ENCODE measurements at places on chromosomes 12 and 14. TPM values are rescaled to one million over a fixed set of nuclear protein-coding genes. Genes with fewer than 3 reads are reported as not detected.

Gene LDHB
- 154 TPM for total RNA-seq

Gene TRAFD1
- 29.1 TPM for total RNA-seq

DNA sequence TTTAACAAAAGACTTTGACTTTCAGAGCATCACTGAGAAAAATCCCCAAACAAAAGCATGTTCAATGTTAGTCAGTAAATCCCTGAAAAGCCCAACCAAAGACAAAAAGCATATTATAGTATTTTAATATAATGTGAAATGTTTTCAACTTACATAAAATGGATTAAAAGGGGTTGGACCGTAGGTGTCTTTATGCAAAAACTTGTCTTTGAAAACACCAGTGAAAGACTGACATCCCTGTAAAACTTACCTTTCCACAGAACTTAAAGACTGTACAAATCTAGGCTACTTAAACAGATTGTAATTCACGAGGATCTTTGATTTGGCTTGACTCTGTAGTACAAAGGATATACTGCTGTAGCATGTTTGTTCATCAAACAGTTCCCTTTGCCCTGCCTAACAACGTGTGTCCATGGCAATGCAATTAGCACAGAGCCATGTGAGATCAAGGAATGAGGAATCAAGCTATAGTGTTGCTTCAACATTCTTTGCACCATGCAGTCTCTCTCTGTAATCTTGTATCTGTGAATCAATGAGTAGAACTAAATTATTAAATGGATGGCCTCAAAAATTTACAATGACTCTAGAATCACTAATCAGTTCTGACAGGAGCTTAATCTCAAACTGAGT lies 138.5 kb upstream of the SYT1 start:
- no peaks in the 10 kb centered on the region for H3K4me1 ChIP-seq
- H3K27me3 ChIP-seq = no peaks in the 10 kb centered on the region
- H3K4me3 ChIP-seq = no peak overlapping the region
- no peaks in the 10 kb centered on the region for H3K36me3 ChIP-seq
- DNase-seq = no peak

Gene KICS2
- 5.0 TPM for total RNA-seq

- no peaks in the 10 kb centered on the region for H3K27me3 ChIP-seq
- no peaks in the 10 kb centered on the region for H3K4me1 ChIP-seq
- DNase-seq = no peak
- H3K36me3 ChIP-seq = no peaks in the 10 kb centered on the region
- H3K4me3 ChIP-seq = no peak overlapping the region
Measured at GRCh38 chr12:52575256-52575655, 1.6 kb upstream of the KRT74 start.

DNA sequence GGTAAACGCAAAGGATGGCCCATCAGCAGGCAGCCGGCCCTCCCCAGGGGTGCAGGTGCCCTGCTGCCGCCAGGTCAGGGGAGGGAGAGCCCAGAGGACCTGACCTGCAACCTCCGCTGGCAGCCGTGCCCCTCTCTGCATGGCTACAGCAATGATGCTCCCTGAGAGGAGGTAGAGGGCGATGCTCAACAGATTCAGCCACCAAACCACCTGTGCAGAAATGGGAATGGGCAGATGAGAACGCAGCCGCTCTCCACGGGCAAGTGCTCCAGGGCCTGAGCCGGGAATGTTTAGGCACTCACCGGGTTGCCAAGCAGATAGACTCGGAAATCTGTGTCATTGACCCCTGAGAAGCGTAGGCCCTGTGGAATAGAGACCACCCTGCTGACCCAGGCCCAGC lies 8.7 kb upstream of the NGB start:
- no peak overlapping the region for H3K27ac ChIP-seq
- no peaks in the 10 kb centered on the region for H3K4me1 ChIP-seq
- no peak overlapping the region for H3K4me3 ChIP-seq

DNA sequence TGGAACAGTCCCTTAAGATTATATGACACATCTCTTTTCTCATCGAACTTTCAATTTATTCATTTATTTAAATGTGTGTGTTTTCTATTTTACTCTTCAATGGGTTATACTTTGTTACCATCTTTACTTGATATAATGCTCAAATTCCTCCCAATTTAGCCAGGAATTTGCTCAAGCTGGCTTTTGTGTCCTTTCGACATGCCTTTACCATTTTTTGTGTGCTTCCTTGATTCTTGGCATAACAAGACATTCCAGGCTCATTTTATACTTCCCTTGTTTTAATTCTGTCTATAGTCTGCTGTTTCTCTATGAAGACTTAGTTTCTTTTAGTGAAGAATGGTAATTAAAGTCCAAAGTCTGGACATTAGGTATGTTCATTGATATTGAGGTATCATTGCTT lies 315.8 kb downstream of the AEBP2 start:
- H3K4me3 ChIP-seq = no peak overlapping the region
- H3K27ac ChIP-seq = no peak overlapping the region
- DNase-seq = no peak
- no peaks in the 10 kb centered on the region for H3K36me3 ChIP-seq

- DNase-seq = no peak
- no peaks in the 10 kb centered on the region for H3K36me3 ChIP-seq
- no peaks in the 10 kb centered on the region for H3K27me3 ChIP-seq
- no peak overlapping the region for H3K27ac ChIP-seq
- no peak overlapping the region for H3K4me3 ChIP-seq
Measured at GRCh38 chr12:45184147-45184963, 31.5 kb upstream of the ANO6 start.

DNA sequence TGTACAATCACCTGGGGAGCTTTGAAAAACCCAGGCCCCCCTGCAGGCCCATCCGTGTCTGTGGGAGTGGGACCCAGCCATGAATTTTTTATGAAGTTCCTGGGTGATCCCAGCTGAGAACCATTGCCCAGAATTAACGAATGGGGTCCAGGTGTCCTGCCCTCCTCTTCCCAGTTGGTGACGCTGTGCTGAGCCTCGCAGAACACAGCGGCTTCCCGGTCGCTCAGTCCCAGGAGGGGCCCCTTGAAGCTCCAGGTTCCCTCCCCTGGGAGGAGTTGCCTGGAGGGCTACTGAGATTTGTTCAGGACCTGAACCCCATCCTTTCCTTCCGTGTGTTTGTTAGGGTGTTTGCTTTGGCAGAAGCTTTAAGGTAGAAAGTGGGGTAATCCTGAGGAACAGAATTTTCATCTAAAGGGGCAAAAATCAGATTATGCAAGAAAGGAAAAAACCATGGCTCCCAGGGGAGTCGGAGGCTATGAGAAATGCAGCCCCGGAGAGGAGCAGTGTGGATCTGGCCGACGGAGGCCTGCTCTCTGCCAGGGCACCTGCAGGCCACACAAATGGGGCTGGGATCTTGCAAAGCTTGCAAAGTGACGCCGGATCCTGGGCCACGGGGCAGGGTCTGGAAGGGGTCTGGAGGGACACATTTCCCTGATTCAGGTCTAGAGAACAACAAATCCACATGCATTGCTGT lies 164.7 kb upstream of the PRMT8 start:
- DNase-seq = no peak
- no peak overlapping the region for H3K4me3 ChIP-seq
- no peaks in the 10 kb centered on the region for H3K36me3 ChIP-seq
- no peak overlapping the region for H3K27ac ChIP-seq

- H3K36me3 ChIP-seq = no peaks in the 10 kb centered on the region
- no peak for DNase-seq
- H3K27ac ChIP-seq = no peak overlapping the region
- no peaks in the 10 kb centered on the region for H3K4me1 ChIP-seq
Measured at GRCh38 chr14:100609331-100609870, 22.2 kb upstream of the BEGAIN start.

DNA sequence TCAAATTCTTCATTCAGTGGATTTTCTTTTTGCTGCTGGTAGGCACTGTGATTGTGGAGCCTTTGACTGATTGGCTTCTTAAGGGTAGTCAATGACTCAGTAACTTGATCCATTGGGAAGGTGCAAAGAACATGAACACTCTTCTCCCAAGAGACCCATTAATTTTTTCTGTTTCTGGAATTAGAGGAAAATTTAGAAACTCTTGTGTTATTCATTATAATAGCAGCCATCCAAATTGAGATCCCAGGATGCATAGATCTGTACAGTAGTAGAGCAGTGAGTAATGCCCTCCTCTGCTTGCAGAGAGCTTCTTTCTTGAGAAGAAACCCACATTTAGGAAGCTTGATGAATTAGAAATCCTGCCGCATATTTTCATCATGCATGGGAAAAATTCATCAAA lies 63.9 kb downstream of the MYRFL start:
- H3K4me3 ChIP-seq = no peak overlapping the region
- H3K27me3 ChIP-seq = no peaks in the 10 kb centered on the region
- no peak overlapping the region for H3K27ac ChIP-seq
- no peaks in the 10 kb centered on the region for H3K36me3 ChIP-seq
- no peaks in the 10 kb centered on the region for H3K4me1 ChIP-seq
- no peak for DNase-seq

DNA sequence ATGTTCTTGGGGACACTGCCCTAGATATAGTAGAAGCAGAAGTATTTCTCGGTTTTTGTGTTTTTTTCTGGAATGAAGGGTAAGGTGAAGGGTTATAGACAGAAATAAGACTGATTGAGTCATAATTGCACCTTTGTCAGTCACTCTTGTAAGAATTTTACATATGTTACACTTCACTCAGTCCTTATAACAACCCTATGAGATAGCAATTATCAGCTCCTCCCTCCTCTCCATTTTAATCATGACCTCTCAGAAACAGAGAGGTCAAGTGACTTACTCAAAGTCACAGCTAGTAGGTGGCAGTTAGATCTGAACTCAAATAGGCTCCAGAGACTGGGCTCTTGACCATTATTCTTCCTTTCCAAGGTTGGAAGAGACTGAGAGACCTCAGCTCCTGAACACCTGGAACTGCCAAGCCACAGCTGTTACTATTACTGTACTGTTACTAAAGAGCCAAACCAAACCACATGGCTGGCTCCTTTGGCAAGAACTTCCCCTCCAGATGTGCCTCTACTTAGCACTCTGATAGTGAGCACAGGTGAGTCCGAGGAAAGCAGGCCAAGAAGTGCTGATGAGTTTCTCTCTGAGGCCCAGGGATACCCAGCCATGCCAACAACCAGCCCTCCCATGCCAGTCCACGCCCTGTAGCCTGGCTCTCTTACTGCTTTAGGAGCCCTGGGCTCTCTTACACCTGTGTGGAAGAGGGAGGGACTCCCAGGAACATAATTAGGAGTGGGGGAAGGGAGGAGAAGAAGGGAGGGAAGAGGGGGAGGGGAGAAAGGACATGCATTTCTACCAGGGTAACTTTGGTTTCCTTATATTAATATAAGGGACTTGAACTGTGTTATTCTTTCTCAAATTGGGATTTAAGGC lies 121.3 kb downstream of the CRADD start:
- no peaks in the 10 kb centered on the region for H3K4me1 ChIP-seq
- DNase-seq = no peak
- no peaks in the 10 kb centered on the region for H3K27me3 ChIP-seq
- no peak overlapping the region for H3K4me3 ChIP-seq
- no peak overlapping the region for H3K27ac ChIP-seq

Gene TAS2R8
- not detected for total RNA-seq

DNA sequence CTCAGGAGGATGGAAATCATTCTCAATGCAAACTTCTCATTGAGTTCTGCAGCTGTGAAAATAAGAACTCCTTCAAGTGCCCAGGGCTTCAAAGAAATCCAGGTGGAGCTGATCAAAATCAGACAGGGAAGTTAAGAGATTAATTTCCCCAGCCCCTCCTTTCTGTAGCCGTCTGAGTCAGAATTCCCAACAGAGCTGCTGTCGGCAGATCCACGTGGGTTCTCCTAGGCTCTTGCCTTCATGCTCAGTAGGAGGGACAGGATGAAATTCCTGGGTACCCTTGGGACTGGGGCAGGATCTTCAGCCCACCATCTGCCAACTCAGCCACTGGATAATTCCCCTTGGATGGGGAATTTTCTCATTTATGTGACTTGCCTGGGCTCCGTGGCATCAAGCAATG lies 13.3 kb downstream of the TGFB3 start:
- H3K27me3 ChIP-seq = no peaks in the 10 kb centered on the region
- H3K36me3 ChIP-seq = no peaks in the 10 kb centered on the region
- H3K27ac ChIP-seq = peak overlapping the region; percentile 64

- H3K4me3 ChIP-seq = no peak overlapping the region
- H3K27ac ChIP-seq = no peak overlapping the region
- DNase-seq = no peak
Measured at GRCh38 chr12:3628629-3629028, 124.3 kb downstream of the CRACR2A start.

Gene PIK3C2G
- 0.34 TPM for total RNA-seq

GRCh38 chr14:77340389-77340788 lies 19.6 kb downstream of the GSTZ1 start:
- H3K27ac ChIP-seq = no peak overlapping the region
- H3K36me3 ChIP-seq = no peaks in the 10 kb centered on the region
- H3K4me1 ChIP-seq = no peaks in the 10 kb centered on the region

DNA sequence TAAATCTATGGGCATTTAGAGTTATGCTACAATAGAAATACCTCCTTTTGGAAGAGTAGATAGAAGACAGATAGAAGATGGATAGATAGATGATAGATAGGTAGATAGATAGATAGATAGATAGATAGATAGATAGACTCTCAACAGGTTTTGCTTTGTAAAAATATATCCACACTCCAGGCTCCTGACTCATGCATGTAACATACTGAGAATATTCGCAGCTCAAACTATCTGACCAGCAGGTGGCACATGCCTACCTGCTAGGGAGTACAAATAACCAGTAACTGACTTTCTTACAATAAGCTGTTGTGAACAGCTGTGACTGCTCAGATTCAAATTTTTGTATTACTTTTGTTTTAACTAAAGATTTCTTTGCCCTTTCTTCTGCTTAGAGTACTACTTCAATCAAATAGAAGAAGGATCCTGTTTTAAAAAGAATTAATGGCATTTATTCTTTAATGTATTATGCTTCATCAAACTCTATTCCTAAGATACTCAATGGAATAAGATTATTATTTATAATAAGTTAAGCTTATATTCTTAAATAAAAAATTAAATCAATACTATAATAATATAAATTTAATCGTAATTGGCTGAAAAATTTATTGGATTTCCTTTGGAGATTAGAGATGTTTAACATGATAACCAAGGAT lies 15.8 kb upstream of the CPNE8 start:
- no peaks in the 10 kb centered on the region for H3K27me3 ChIP-seq
- no peaks in the 10 kb centered on the region for H3K4me1 ChIP-seq
- no peak overlapping the region for H3K4me3 ChIP-seq
- H3K27ac ChIP-seq = no peak overlapping the region
- DNase-seq = no peak
- H3K36me3 ChIP-seq = no peaks in the 10 kb centered on the region

DNA sequence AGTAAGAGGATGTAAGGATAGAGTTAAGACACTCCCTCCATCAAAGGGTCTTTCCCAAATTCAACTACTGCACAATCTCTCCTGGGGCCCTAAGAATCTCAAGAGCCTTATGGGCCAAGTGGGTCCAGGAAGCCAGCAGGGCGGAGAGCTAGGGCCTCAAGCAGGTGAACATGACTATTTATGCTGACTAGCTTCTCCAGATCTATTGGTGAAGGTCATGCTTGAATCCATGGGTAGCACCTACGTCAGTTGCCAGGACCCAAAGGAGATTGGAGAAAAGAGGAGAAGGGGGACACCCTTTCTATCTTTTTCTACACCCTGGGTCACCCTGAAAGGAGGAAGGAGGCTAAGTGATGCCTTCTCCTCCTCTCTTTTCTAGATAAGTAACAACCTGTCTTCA lies 534.2 kb upstream of the MIS18BP1 start:
- H3K4me3 ChIP-seq = no peak overlapping the region
- H3K36me3 ChIP-seq = no peaks in the 10 kb centered on the region
- no peak for DNase-seq
- H3K4me1 ChIP-seq = no peaks in the 10 kb centered on the region
- H3K27me3 ChIP-seq = no peaks in the 10 kb centered on the region

Gene PIWIL1
- 0.62 TPM for total RNA-seq
